Activated CD4-positive, alpha-beta T cell treated with anti-CD3 and anti-CD28 coated beads for 36 hours (primary cell): ENCODE measurements at places on chromosomes 3 and 15.

DNA sequence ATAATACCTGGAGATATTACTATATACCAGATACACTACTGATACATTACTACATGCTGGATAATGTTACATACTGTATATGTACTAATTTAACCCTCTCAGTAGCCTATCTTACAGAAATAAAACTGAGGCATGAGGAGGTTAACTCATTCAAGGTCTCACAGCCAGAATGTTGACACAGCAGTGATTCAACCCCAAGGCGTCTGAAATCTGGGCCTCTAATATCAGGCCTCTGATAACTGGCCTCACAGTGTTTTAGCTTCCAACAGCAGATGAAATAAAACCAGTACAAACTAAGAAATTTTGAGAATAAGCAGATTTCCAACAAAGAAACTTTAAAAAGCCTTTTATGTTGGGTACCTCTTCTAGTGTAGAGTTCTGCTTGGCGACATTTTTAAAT, 23.4 kb downstream of the DZIP1L start:
- no peak overlapping the region for H3K27ac ChIP-seq
- H3K4me3 ChIP-seq: no peak overlapping the region
- H3K36me3 ChIP-seq: no peaks in the 10 kb centered on the region
- no peak for DNase-seq

- no peak for DNase-seq
- H3K27me3 ChIP-seq: peaks cover 2% of the 10 kb centered on the region
- H3K36me3 ChIP-seq: no peaks in the 10 kb centered on the region
- H3K27ac ChIP-seq: no peak overlapping the region
Observed at GRCh38 chr15:59385171-59385570, 12.5 kb upstream of the MYO1E start.

GRCh38 chr3:195532345-195532744, 10.8 kb downstream of the PPP1R2 start:
- no peaks in the 10 kb centered on the region for H3K27me3 ChIP-seq
- no peak overlapping the region for H3K4me3 ChIP-seq
- H3K36me3 ChIP-seq: peaks cover 37% of the 10 kb centered on the region
- peaks cover 84% of the 10 kb centered on the region for H3K4me1 ChIP-seq
- peak overlapping the region; percentile 62 for H3K27ac ChIP-seq

DNA sequence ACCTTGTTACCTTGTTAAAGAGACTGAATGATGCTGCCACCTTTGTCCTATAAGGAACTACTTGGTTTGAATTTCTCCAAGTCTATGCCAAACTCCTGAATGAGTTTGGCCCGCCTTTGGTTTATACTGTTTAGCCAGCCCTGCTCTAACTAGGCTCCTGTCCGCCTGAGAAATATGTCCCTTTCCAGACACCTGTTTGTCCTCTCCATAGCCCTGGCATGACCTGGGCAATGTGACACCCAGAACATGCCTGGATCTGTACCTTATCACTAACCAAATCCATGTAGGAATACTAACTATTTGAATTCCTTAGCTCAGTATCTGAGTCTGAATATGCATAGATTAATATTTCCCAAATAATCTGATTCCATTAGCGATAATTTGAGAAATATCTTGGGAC, 24.4 kb upstream of the TMC3 start:
- H3K4me1 ChIP-seq: peaks cover 3% of the 10 kb centered on the region
- no peaks in the 10 kb centered on the region for H3K36me3 ChIP-seq
- no peak overlapping the region for H3K27ac ChIP-seq
- H3K27me3 ChIP-seq: no peaks in the 10 kb centered on the region
